ENCODE measurements at places on chromosomes 13 and 19.

DNA sequence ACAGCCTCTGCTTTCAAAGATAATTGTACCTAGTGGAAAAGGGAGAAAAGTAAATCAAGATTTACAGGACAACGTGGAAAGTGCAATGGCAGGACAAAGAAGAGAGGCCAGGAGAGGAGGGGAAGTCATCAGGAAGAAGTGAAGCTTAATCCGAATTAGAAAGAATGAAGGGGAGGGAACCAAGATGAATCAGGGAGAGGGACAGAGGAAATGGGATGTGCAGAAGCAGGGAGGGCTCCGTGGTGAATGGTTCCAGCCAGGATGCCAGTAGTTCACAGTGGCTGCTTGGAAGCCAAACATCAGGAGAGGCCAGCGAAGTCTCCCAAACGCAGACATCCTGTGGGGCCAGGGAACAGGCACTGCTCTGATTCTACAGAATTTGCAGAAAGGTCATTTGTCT is 144.4 kb downstream of the LIG4 start:
- no peak for DNase-seq

GRCh38 chr19:10868872-10869547 is 2.3 kb upstream of the CARM1 start:
- no peak for DNase-seq

- no peak for DNase-seq
These were observed 1.4 kb upstream of the C2CD4C start for GRCh38 chr19:410243-410781.

GRCh38 chr13:19153782-19154450 is 27.7 kb downstream of the TUBA3C start:
- no peak for DNase-seq

GRCh38 chr13:87622971-87623370 is 48.2 kb upstream of the SLITRK5 start:
- no peak for DNase-seq

- DNase-seq, result no peak
These were observed 1.6 kb upstream of the MLNR start for GRCh38 chr13:49218493-49219051.

All from GM12864 (cell line).